AG04450 (cell line): ENCODE measurements at places on chromosomes 2 and 18. TPM values are rescaled to one million over a fixed set of nuclear protein-coding genes. Genes with fewer than 3 reads are reported as not detected.

- DNase-seq: no peak
Measured at GRCh38 chr2:100703213-100703612, 116.7 kb upstream of the NPAS2 start.

DAPL1 gene
- not detected in 2 replicates for polyA plus RNA-seq

LIPG gene
- 0.11 and 0.19 TPM in 2 replicates for polyA plus RNA-seq

GRCh38 chr18:48952287-48953103 is 1.7 kb upstream of the SMAD7 start:
- DNase-seq: no peak

DNA sequence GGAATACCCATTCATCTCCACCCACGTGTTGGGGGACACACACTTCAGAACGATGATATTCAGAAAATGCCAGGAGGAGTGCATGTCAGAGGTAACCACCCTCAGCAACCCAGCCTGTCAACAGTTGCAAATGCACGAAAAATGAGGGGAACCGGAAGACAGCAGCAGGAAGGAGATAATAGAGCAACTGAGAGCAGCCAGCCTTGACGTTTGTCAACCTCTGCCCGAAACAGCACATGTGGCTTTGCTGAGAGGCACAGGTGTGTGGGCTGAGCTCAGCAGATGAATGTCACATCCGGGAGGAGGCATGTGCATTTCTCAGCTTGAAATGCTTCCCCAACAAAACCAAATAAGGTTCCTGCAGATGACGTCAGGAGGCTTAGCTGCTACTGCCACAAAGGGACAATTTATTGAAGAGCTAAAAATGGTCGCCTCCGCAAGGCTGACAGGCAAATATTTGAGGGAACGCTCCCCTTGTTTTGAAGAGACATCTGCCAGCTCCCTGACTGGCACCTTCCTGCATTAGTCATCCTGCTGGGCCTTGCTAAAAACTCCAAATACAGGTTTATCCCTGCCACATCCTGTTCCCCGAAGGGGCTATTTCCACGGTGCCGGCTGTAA is 419.0 kb downstream of the NBAS start:
- DNase-seq: no peak

IL36A gene
- not detected in 2 replicates for polyA plus RNA-seq

RFX8 gene
- polyA plus RNA-seq: 1.8 and 2.3 TPM in 2 replicates

- no peak for DNase-seq
Measured at GRCh38 chr2:112217854-112218253, 37.0 kb downstream of the ZC3H8 start.

DNA sequence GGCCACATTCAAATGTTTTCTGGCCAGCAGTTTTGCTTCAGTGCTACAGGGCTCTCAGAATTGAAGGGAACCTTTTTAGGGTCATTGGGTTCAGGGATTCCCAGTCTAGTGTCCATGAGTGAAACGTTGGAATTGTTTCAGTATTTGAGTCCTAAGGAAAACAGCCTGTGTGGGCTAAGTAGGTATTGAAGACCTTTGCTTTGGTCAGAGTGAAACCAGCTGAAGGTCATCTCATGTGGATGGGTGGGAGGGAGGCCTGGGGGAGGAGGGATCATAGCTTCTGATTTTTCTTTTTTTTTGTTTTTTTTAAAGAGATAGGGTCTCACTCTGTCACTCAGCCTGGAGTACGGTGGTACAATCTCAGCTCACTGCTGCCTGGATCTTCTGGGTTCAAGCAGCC is 20.2 kb downstream of the B3GNT2 start:
- no peak for DNase-seq

DNA sequence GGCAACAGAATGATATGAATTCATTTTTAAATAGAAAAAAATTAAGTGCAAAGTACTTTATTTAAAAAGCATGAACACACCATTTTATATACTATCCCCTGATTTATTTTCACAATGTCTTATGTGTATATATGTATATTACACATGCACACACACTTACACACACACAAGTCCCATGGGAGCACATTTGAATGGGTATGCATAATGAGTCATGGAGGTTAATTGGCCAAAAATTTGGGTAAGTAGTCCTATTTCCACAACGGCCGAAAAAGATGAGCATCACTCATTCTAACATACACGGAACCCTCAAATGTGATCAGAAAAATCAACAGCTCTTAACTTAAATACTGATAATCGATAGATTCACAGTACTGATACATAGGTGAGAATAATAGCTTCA is 97.4 kb upstream of the NABP1 start:
- no peak for DNase-seq

SPOPL gene
- polyA plus RNA-seq: 10.1 and 13.1 TPM in 2 replicates

- no peak for DNase-seq
Measured at GRCh38 chr2:177000061-177000714, 212.4 kb upstream of the HNRNPA3 start.

- no peak for DNase-seq
Measured at GRCh38 chr2:232339121-232340081, 39.1 kb upstream of the ALPP start.

GRCh38 chr2:203427061-203427460 is 98.9 kb downstream of the ABI2 start:
- no peak for DNase-seq

DNA sequence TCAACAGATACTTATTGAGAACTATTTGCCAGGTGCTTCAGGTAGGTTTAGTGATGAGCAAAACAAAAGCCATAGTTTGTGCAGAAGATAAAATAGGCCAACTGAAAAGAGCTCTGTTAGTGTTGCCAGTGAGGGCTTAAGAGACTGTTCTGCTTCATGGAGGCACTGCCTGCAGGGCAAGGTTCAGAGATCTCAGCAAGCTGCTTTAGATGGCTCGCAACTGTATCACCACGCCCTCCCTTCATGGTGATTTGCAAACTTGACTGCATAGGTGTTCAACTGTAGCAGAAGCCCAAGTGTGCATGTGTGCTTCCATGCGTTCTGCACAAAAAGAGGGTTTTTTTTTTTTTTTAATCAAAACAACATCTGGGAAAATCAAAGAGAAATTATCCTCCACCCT is 84.5 kb downstream of the RAPH1 start:
- no peak for DNase-seq
